Thymus (tissue), 14 donors: ENCODE measurements at places on chromosomes 16 and 17. TPM values are rescaled to one million over a fixed set of nuclear protein-coding genes. Genes with fewer than 3 reads are reported as not detected.

The RDM1 gene
- 5.7 TPM for total RNA-seq

The ATP2C2 gene
- 0.38 TPM for total RNA-seq

The CDH3 gene
- 45.6 TPM for total RNA-seq

The TAT gene
- 0.09 TPM for total RNA-seq

The STX1B gene
- 0.19 TPM for total RNA-seq

The CLEC19A gene
- total RNA-seq, result 0.05 TPM

The ZNHIT3 gene
- total RNA-seq, result 64.0 TPM

The ABCA10 gene
- total RNA-seq, result 1.1 TPM

The OR3A3 gene
- not detected for total RNA-seq

The CSH1 gene
- 2.3 TPM for total RNA-seq

The CA5A gene
- 0.09 TPM for total RNA-seq

The SCGB1C2 gene
- not detected for total RNA-seq

The EPN3 gene
- total RNA-seq, result 2.2 TPM

The PIK3R6 gene
- 1.9 TPM for total RNA-seq

The SLC5A11 gene
- 0.09 TPM for total RNA-seq

The KRTAP9-6 gene
- total RNA-seq, result not detected

The KRT14 gene
- total RNA-seq, result 20.7 TPM

The PPY gene
- total RNA-seq, result 0.33 TPM

The B4GALNT2 gene
- total RNA-seq, result 0.05 TPM

The MYH11 gene
- 1.1 TPM for total RNA-seq

The TPSAB1 gene
- total RNA-seq, result 4.3 TPM

The KIF18B gene
- total RNA-seq, result 3.5 TPM

The KRTAP9-8 gene
- total RNA-seq, result not detected

The KRT39 gene
- not detected for total RNA-seq

The KRTAP4-5 gene
- not detected for total RNA-seq

The PAM16 gene
- 33.2 TPM for total RNA-seq

The KRTAP2-1 gene
- total RNA-seq, result not detected

The SPN gene
- total RNA-seq, result 48.7 TPM

The KRT40 gene
- 0.09 TPM for total RNA-seq

The GPRC5C gene
- 11.5 TPM for total RNA-seq

The SLFN12L gene
- total RNA-seq, result 3.7 TPM

The WNT9B gene
- 0.05 TPM for total RNA-seq

The GJD3 gene
- total RNA-seq, result 0.66 TPM

The SCARF1 gene
- 4.2 TPM for total RNA-seq

The DBF4B gene
- 3.5 TPM for total RNA-seq

The CTF1 gene
- total RNA-seq, result 0.38 TPM

The ZNF469 gene
- 0.61 TPM for total RNA-seq

The SLC6A2 gene
- total RNA-seq, result 0.14 TPM

The ENPP7 gene
- 0.05 TPM for total RNA-seq

The SPNS3 gene
- total RNA-seq, result 9.1 TPM

The TXNDC11 gene
- total RNA-seq, result 22.9 TPM

The LPCAT2 gene
- total RNA-seq, result 5.2 TPM

The SPATA32 gene
- total RNA-seq, result 0.05 TPM

The CFAP97D1 gene
- total RNA-seq, result not detected

The SOX9 gene
- 0.19 TPM for total RNA-seq

The CSH2 gene
- total RNA-seq, result 1.0 TPM

The PYCARD gene
- 55.3 TPM for total RNA-seq

The NATD1 gene
- total RNA-seq, result 2.7 TPM

The SRRM2 gene
- 42.4 TPM for total RNA-seq

The HBA1 gene
- total RNA-seq, result 222 TPM

The SYNRG gene
- 20.2 TPM for total RNA-seq

The HSD3B7 gene
- total RNA-seq, result 3.5 TPM

The SLC2A4 gene
- total RNA-seq, result 0.19 TPM

The LRRC75A gene
- total RNA-seq, result 1.6 TPM

The ASIC2 gene
- total RNA-seq, result 0.14 TPM

The APOBR gene
- total RNA-seq, result 1.3 TPM

The NPIPB4 gene
- 18.7 TPM for total RNA-seq

The USP22 gene
- 74.2 TPM for total RNA-seq

The TPSD1 gene
- 0.14 TPM for total RNA-seq
